ENCODE measurements at places on chromosomes 1 and 21.

GRCh38 chr1:238465449-238465848, 574.7 kb upstream of the ZP4 start:
- DNase-seq: no peak

DNA sequence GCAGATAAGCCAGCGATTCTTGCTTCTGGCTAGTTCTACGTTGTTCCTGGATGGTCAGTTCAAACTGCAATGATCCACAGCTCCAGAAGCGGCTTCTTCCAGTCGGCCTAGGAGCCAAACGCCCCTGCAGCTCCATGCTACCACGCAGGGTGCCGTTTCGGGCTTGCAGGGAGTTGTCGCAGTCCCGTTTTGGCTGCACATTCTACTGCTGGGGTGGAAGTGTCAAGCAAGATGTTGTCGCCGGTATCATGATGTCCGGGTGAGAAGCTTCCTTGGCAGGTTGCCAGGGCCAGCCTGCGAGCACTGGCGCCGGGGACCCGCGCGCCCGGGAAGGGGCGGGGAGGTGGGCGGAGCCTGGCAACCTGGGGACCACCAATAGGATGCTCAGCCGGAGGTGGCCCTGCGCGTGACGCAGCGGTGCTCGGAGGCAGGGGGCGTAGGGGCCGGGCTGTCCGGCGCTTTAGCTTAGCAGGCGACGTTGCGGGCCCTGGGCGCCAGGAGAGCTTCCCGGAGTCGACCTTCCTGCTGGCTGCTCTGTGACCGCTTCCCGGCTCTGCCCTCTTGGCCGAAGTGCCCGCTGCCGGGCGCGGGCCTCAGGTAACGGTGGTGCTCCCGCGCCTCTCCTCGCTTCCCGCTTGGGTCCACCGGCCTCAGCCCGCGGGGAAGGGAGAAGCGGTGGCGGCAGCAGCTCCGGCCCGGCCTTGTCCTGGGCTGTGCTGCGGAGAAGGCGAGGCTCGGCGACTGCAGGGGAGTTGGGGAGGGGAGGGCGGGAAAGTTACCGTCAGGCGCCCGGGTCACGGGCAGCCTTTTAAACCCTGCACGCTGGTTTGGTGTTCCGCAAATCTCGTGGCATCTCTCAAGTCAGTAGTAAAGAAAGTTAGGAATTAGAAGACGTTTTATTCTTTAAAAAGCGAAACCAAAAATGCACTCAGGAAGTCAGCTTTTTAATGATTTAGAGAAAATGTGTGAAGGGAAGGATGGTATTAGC, at the start of gene SOAT1:
Gene SOAT1, plus strand, starts transcription at position 458 of the 988 bp plus-strand sequence. CDS start 8,888 bp downstream, outside the sequence.
- peak; percentile 95 for DNase-seq

GRCh38 chr1:201749059-201749690, 79.8 kb upstream of the IPO9 start:
- no peak for DNase-seq

DNA sequence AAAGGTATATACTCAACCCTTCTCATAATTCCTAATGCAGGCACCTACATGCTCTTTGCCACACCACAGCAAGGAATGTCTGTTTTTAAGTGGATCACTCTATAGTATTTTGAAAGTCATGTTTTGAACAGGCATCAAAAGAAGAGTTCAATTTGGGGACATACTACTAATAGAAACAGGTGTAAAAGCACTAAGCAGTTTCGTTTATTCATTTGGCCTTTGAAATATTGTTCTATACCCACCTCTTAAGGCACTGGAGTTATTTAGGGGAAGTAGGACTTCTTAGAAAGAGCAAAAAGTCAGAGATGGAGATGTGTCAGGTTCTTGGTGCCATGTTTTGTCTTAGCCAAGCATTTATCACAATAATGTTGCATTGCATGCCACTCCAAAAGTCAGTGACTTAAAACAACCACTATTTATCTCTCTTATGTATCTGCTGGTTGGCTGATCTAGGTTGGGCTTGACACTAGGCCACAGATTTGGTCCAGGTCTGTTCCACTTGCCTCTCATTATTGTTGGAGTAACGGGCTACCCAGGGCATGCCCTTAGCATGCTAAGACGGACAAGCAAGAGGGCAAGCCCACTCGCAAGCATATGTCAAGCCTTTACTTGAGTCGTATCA, 107.5 kb downstream of the RGL1 start:
- no peak for DNase-seq

DNA sequence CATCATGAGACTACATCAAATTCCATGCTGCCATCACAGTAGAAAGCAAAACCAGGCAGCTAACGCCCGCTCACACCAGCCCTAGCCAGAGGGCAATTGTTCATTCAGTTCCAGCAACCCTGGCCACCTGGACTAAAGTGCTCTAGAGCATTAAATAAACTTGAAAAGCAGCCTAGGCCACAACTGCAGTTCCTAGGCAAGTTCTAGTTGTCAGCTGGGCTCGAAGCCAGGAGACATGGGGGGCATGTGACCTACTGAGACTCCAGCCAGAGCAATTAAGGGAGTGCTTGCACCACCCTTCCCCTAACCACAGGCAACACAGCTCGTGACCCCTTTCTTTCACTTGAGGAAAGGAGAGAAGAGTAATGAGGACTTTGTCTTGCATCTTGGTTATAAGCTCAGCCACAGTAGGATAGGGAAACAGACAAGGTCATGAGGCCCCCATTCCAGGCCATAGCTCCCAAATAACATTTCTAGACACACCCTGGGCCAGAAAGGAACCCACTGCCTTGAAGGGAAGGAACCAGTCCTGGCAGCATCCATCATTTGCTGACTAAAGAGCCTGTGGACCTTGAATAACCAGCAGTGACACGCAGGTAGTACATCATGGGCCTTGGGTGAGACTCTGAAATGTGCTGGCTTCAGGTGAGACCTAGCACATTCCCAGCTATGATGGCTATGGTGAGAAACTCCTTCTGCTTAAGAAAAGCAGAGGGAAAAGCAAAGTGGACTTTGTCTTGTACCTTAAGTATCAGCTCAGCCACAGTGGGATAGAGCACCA, 77.0 kb downstream of the ZZZ3 start:
- no peak for DNase-seq

DNA sequence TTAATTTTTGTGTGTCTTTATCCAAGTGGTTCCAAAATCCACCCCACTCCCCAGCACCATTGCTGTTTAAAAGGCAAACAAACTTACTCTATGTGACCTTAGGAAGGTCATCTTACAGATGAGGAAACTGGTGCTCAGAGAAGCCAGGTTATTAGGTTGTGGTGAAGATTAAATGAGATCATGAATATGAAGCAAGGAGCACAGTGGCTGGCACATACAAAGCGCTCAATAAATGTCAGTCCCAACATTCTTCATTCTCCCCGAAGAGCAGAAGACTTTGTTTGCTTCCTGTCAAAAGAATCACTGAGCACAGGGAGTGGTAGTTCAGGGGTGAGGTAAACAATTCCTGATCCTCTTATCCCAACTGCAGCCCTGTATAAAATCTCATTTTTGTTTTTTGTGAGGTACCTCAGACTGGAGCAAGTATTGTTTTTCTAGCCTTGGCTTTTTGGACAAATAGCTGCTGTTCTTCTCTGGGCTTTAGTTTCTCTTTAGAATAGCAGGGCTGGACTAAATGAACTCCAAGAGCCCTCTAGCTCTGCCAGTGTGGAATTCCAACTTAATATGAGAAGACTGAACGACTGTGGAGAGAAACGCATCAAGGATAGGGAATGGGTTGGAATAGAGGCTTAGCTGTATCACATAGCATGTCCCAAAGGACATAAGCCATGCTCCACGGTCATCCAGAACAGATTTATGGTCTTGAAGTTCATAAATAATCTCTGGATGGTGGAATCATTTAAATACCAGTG, 455.3 kb upstream of the USP24 start:
- no peak for DNase-seq

DNA sequence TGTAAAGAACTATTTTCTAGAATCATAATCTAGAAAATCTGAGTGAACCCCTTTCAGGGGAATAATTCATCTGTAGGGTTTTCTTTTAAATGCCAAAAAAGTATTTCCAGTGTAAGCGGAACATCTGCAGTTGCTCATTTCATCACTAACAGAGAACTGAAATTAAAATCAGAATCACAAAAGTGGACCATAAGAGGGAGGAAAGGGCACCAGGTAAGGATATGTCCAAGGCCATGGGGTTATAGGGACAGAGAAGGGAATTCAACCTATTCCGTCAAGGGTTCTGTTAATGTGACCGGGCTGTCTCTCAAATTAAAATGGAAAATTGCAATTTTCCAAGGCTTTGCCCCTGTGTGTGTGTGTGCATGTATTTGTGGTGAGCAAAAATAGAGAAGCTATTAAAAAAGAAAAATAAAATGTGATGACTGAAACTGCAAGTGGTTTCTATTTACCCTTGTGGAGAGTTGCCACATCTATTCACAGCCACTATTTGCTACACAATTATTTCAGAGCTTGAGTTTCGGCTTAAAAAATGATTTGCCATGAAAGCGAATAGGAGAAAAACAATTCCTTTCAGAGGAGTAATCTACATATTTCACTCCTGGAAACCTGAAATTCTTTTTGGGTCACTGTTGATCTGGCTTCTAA, 53.1 kb downstream of the APP start:
- no peak for DNase-seq

- DNase-seq: no peak
Observed at GRCh38 chr1:204278251-204278650, 64.5 kb upstream of the GOLT1A start.

DNA sequence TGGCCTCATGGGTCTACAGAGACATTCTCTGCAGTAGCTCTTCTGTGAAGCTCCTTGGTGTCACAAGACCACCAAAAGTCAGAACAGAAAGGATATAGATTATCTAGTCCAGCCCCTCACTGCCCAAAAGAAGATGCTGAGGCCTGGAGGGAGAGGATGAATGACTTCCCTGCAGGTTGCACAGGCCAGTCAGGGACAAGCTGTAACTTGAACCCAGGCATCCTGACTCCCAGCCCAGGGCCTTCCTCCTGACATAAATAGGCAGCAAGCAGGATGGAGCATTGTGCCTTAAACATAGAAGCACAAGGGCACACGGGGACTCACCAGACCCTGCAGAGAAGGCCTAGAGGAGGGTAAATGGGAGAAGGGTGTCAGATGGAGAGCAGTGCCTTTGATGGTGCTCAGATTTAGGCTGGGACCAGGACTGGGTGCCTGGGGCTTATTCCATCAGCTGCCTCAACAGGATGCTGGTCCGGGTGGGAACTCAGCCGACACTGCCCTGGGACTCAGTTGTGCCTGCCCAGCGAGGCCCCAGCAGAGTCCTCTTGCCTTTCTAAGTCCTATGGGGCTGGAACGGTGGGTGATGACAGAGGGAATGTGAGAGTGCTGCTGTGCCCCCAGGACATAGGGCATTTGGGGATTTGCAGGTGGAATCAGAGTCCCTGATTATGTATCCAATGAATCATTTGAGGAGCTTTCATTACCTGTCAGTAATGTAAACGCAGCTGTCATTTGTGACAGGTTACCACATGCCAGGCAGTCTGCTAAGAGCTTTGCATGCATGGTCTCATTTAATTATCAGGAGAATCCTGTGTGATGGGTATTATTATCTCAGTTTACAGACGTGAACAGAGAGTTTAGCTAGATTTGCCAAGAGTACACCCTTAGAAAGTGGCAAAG, 13.2 kb downstream of the S100A7A start:
- DNase-seq: no peak

Measured in stimulated activated CD4-positive, alpha-beta T cell treated with anti-CD3 and anti-CD28 coated beads, Interleukin-12 subunit alpha, Interleukin-12 subunit beta, amount 100 ng/mL, for 24 hours (primary cell).